SW480 (cell line): ENCODE measurements at places on chromosomes 3 and 15.

DNA sequence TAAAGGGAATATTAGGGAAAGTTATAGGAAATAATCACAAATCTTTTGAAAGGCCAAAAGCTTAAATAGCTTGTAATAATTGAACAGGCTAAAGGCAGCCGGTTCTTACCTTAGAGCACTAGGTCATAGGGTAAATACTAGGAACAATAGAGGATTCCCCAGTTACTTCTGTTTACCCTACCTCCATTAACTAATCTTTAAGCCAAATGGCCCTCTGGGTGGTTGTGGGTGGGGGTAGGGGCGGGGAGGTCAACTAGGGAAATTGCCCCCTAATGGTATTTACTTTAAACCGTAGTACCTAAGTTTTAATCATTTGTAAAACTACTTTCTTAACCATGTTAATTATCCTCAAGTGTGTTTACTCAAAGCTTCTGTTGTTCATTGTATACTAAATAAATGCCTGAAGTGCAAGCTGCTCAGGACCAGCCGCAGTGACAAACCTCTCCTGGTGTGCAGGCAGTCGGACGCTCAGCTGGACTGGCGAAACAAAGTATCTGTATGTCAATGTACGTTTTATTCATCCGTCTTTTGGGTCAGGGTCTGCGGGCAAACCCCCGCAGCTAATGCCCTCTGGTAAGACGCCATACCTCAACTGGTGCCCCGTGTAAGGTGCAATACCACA lies 18.9 kb downstream of the MAGEL2 start:
- no peak for DNase-seq

DNA sequence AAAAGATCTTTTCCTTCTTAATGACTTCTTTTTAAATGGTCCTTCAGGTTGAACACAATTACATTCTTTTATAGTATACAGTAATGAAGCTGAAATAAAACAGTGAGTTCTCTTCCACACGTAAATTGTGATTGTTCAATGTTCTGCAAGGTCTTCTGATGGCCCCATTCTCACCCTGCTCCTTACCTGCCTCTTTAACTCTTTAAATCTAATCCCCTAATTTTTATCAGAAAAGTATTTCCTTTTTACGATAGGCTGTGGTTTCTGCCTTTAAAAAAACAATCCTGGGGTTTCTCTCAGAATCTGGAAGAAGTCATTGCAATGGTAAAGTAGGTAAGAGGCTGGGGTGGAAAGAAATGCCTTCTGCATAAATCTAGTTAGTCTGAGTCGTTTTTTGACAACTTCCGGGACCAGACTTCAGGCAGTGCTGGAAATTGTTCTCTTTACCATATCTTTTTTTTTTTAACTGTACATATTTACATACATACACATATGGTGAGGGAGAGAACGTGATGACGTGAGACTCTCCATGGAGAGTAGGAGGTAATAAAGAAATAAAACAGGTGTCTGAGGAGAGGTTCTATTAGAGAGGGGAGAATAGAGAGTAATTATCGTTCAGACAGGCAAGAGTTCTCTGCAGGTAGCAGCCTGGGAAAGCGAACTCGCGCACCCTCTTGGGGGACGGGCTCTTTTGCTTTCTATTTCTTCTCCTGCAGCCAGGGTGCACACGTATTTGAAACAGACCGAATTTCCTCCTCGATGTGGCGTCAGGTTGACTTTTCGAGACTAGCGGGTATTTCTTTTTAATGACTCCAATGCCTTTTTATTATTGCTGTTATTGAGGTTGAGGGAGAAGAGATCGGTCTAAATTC lies at the start of gene SIDT1:
Gene SIDT1, plus strand, starts transcription at position 730 of the 872 bp plus-strand sequence. CDS start 467 bp downstream, outside the sequence.
- DNase-seq = peak; percentile 67

DNA sequence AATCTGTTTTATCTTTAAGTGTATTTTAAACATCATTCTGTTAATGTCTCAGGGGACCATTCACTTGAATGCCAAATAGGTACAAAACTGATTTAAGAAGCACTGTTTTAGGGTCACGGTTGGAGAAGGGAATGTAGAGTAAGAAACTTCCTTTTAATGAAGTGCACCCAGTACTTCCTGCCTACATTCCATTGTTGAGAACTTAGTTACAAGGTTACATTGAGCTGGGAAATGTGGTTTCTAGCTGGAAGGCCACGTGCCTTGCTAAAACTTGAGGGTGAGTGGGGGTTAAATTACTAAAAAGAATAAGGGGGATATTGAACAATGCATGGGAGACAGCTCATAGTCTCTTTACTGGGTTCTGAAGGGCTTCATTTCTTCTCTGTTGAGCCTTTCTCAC lies 78.3 kb upstream of the TBC1D5 start:
- DNase-seq = no peak

- DNase-seq = no peak
Observed at GRCh38 chr15:75631935-75632334, 6.4 kb upstream of the SNUPN start.

DNA sequence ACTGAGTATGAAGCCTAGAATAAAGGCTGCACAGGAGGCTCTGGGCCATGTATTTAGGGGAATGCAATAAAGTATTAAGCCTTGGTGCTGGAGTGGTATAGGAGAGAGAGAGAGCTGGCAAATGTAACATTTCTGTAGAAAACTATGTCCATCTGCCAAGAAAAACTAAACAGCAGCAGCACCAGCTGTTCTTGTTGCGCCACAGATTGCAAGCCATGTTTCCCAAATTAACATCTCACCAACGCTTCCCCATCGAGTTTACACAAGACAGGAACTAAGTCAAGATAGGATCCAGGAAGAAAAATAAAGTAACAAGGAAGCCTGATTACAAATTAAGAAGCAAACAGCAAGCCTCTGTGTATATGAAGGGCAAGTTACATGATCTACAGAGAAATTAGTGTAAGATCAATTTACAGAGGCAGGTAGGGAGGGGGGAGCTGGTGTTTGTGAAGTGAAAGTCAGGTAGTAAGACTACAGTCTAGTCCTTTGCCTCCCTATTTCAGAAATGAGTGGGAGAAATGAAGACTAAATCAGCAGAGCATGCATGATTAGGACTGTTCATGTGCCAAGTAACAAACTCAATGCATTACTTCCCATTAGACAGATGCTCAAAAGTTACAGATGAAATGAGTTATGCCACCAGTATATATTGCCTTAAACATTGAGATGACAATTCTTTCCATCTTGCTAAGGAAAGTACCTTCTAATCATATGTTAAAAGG lies 900.5 kb downstream of the EPHA3 start:
- no peak for DNase-seq

DNA sequence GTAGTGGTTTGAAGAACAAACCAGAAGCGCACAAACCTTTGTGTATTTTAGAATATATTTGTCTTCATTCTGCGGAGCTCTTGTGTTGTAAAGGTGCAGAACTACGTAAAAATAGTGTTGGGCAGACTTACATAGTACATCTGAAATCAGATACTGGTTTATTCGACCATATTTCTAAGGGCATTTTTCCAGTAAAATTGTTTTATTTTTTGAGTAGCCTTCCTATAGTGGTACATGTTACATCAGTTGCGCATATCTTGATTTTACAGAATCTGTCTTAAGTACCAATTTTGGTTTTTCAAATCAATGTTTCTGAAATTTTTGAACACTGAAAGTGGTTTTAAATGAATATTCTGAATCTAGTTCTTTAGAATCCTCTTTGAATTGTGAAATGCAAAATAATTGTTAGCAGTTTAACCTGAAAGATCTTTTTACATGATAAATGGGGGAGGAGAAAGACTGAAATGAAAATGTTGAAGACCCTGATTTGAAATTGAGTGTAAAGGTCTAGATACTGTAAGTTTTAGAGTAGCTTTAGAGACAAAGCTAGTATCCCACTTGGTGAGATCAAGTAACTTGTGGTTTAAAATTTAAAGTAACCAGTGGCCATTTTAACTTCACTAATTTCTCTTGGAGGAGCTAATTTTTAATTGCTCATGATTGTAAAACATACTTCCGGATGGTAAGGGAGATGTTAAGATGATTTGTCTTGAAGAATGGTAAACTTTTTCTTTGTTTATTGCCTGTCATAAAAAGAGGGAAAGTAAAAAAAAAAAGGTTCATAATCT lies 15.5 kb upstream of the CHD2 start:
- DNase-seq = no peak

- no peak for DNase-seq
Observed at GRCh38 chr3:179528772-179529171, 34.0 kb upstream of the ACTL6A start.

- DNase-seq = no peak
Observed at GRCh38 chr3:33008282-33008681, 56.8 kb downstream of the CCR4 start.

GRCh38 chr3:149291178-149291577 lies 42.3 kb downstream of the TM4SF18 start:
- no peak for DNase-seq

DNA sequence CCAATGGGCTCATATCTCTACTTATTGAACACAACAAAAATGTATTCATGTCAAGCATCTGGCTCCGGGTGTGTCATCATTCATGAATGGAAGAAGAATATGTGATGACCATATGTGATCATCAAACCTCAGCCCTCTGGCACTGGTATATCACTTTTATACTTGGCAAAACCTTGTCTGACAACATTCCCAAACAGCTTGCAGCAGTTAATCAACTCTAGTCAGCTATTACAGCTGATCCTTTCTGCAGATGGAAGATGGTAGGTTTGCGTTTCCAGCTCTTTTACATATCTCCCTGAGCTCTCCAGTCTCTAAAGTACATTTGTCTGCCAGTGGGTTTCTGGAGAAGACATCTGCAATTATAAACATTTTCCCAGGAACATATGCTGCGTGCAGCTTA lies 6.6 kb downstream of the PLSCR5 start:
- no peak for DNase-seq

DNA sequence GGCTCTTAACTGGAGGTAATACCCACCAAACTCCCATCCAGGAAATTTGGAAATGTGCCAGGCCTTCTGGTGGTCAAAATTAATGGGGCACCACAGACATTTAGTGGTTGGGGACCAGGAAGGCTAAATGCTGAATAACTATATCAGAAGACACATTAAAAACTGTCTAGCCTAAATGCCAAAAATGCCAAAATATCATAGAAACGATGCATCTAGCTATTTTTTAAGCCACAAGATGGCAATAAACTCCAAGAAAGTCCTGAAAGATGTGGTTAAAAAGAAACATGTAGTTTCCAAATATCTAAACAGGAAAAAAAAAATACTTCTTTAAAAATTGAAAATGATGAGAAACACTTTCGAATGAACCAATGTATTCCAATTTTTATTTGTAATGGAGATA lies 19.9 kb downstream of the CCDC14 start:
- no peak for DNase-seq

DNA sequence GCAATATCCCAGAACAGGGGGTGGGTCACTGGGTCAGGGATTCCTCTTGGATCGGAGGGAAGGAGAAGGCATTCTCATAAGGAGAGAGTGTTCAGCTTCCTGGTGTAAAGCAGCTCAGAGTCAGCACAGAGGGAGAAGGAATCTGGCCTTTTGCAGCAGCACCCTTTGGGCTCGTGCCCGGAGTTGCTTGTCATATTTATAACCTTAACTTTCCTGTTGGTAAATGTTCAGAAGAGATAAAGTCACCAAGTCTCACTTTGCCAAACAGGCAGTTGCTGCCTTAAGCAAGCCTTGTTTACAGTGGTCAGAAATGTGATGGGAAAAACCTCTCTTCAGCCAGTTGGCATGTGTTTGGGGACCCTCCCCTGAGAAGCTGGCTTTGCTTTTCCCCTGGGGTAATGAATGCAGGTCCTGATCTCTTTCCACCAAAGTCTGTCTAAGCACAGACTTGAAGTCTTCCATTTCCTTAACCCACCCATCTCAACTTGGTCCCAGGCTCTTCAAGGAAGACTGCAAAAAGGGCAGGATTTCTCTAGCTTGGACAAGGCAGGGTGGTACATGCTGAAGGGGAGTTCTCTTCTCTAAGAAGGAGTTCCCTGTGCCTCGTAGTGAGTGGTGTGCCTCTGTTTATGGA lies 206.9 kb upstream of the BHLHE40 start:
- DNase-seq = no peak

- no peak for DNase-seq
Observed at GRCh38 chr3:178673529-178673928, 137.3 kb downstream of the KCNMB2 start.

- no peak for DNase-seq
Observed at GRCh38 chr3:45566196-45566595, 28.4 kb upstream of the LIMD1 start.

DNA sequence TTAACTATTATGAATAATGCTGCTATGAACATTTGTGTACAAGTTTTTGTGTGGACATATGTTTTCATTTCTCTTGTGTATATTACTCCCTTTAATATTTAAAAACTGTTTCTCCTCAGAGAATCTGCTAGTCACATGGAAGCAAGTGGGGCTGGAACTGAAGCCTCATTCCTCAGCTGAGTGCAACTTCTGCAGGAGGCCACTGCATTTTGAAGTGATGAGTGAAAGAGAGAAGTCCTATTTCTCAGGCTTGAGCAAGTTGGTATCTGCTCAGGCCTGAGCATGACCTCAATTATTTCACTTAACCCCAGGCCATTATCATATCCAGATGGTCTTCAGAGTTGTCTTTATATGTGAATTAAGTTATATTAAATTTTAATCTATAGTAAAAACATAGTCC lies 11.5 kb downstream of the TLR9 start:
- no peak for DNase-seq

DNA sequence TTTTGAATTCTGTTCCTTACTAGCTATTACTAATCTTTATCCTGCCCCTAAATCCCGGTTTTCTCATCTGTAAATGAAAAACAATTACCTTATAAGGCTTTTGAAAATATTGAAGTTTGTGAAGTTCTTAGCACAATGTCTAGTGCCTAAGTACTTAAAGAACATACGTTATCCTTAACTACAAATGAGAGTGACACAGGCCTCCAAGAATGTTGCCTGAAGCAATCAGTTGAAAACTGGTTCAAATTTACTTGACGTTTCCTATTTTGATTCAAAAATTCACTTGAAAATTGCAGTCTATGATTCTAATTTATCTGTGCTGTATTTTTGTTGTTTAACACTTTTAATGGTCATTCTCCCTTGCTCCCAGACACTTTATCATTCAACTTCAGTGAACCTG lies 3.2 kb downstream of the SENP7 start:
- no peak for DNase-seq
